Subcutaneous preadipocyte (primary cell): ENCODE measurements at places on chromosomes 12 and 14. TPM values are rescaled to one million over a fixed set of nuclear protein-coding genes. Genes with fewer than 3 reads are reported as not detected.

The TMTC2 gene
- 2.6 and 3.3 TPM in 2 replicates for total RNA-seq

The LUM gene
- 56.2 and 67.2 TPM in 2 replicates for total RNA-seq

The AQP2 gene
- total RNA-seq, result not detected in 2 replicates

The TAS2R42 gene
- not detected in 2 replicates for total RNA-seq

The MAX gene
- total RNA-seq, result 45.0 and 51.8 TPM in 2 replicates

The GALNT8 gene
- 0.37 and 0.39 TPM in 2 replicates for total RNA-seq

The RHEBL1 gene
- total RNA-seq, result 0.37 and 0.39 TPM in 2 replicates

The DACT1 gene
- total RNA-seq, result 0.73 and 2.2 TPM in 2 replicates

The TPH2 gene
- total RNA-seq, result not detected in 2 replicates

The PLXNC1 gene
- total RNA-seq, result 0.98 and 2.6 TPM in 2 replicates

The TMEM121 gene
- total RNA-seq, result 2.9 and 3.3 TPM in 2 replicates

The DPF3 gene
- 1.4 and 3.7 TPM in 2 replicates for total RNA-seq

The OTOGL gene
- under 0.01 and 0.20 TPM in 2 replicates for total RNA-seq

The MAP1LC3B2 gene
- 1.1 TPM in 1 of 2 replicates, not detected in the other for total RNA-seq

The SMCO2 gene
- 0.20 TPM in 1 of 2 replicates, not detected in the other for total RNA-seq

The BHLHE41 gene
- 1.1 and 3.7 TPM in 2 replicates for total RNA-seq

The SELPLG gene
- total RNA-seq, result 0.73 and 0.98 TPM in 2 replicates

The FERMT2 gene
- 105 and 145 TPM in 2 replicates for total RNA-seq

The ADGRD1 gene
- total RNA-seq, result 0.39 and 1.5 TPM in 2 replicates

The MUCL1 gene
- total RNA-seq, result not detected in 2 replicates

The GRIN2B gene
- total RNA-seq, result not detected in 2 replicates

The GNB3 gene
- total RNA-seq, result 1.1 and 2.2 TPM in 2 replicates

The TMEM63C gene
- not detected in 2 replicates for total RNA-seq

The ZDHHC22 gene
- not detected in 2 replicates for total RNA-seq

The SPSB2 gene
- total RNA-seq, result 4.0 and 4.9 TPM in 2 replicates

The GPATCH2L gene
- 30.1 and 42.8 TPM in 2 replicates for total RNA-seq

The ABCD2 gene
- under 0.01 TPM in 2 replicates for total RNA-seq

The ACSM4 gene
- total RNA-seq, result not detected in 2 replicates

The PZP gene
- total RNA-seq, result not detected in 2 replicates
